Stimulated activated CD8-positive, alpha-beta memory T cell treated with anti-CD3 and anti-CD28 coated beads, Interleukin-7, amount 100 ng/mL, for 4 hours (primary cell): ENCODE measurements at places on chromosomes 11 and 22.

- no peak for DNase-seq
These were observed 31.1 kb upstream of the MMP7 start for GRCh38 chr11:102561636-102562035.

GRCh38 chr11:86630229-86630981 lies 42.0 kb downstream of the ME3 start:
- DNase-seq: no peak

DNA sequence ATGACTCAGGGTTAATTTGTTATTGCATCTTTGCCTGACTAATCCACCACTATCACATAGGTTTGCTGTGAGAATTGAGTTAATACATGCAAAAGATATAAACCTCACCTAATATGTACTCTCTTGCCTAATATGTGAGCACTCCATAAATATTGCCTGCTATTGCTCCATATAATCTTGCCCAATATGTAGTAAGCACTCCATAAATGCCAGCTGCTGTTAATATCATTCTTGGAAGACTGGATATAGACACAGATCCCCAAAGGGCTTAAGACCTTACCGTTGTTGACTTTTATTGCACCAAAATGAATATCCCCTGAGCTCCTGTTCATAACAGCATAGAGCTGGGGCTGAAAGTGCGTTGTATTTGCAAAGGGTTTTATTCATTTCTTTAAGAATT lies 27.0 kb upstream of the LRRC55 start:
- no peak for DNase-seq

- no peak for DNase-seq
These were observed 29.8 kb downstream of the LMO2 start for GRCh38 chr11:33861941-33862589.

GRCh38 chr11:10409207-10409661 lies 45.8 kb upstream of the AMPD3 start:
- no peak for DNase-seq

DNA sequence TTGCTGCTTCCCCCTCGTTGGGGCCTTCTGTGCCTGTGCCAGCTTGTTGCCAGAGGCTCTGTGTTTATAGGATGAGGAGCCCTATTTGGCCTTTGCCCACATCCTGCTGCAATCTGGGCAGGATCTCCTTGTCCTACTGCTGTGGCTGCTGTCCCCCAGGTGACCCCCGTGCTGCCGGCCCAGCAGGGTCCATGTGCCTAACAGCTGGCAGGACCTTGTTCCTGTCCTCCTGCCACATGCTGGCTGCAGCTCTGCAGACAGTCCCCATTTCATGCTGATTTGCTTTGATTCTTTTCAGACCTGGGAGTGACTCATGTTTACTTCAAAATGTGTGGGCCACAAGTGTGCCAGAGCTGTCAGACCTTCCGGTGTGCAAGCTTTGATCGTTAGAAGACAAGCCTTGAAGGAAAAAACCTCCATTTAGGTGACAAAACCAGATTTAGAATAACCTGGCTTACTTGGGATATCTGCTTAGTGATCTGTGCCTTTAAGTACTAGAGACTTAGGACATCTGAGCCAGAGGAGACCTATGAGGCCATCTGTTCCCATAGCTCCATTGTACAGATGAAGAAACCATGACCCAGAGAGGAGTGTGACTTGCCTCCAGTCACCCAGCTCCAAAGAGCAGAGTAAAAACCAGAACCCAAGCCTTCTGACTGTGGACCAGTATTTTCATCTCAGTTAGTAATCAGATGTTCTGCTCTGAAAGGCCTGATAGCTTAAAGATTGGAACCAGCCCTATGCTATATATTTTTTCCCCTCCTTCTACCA lies 11.1 kb downstream of the NAV2 start:
- peak; percentile 33 for DNase-seq

GRCh38 chr11:1236316-1237127 lies 13.7 kb downstream of the MUC5B start:
- DNase-seq: no peak

- DNase-seq: no peak
These were observed 34.3 kb downstream of the SCUBE1 start for GRCh38 chr22:43308836-43309235.

DNA sequence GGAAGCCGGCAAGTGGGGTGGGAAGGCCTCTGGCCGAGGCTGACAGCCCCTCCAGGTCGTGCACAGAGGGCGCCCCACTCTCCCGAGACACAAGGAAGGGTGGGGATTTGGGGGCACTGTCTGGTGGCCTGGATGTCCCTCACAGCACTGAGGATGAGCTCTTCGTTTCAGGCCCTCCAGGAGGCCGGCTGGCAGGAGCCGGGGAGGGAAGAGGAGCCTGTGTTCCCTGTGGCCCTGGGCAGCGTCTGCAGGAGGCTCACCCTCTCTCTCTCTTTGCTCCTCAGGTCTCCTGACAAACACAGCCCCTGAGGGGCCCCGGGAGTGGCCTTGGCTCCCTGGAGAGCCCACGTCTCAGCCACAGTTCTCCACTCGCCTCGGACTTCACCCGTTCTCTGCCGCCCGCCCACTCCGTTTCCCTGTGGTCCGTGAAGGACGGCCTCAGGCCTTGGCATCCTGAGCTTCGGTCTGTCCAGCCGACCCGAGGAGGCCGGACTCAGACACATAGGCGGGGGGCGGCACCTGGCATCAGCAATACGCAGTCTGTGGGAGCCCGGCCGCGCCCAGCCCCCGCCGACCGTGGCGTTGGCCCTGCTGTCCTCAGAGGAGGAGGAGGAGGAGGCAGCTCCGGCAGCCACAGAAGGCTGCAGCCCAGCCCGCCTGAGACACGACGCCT lies 1078.0 kb downstream of the BRD1 start:
- DNase-seq: no peak

DNA sequence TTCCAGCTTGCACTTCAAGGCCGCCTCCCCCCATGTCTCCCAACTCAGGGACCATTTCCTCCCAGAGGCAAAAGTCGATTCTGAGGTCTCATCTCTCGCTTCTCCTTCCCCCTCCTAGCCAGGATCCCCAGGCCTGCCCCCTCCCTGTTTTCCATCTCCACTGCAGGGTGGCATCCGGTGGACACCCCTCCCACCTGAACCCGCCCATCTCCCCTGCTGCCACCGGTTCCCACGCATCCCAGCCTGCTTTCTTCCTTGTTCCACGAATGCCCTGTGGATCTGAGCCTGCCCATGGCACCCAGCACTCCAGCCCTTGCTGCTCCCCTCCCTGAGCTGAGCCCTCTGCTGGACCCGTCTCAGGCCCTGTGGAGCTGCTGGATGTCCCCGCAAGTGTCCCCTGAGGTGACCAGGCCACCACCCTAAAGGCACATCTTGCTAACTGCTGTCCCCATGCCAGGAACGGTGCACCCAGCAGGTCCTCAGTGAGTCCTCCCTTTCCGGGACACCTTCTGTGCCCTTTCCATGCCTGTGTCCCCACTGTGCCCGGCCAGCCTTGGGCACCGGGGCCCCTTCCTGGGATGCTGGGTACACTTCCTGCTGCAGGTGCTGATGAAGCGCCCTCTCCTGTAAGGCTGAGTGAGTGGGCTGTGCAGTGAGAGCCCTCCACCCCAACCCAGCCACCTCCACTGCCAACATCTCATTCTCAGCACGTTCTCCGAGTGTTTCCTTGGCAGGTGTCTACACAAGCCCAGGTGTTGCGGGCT lies 936 bp downstream of the IL17REL start:
- DNase-seq: no peak

GRCh38 chr11:75637998-75638397 lies 30.8 kb downstream of the MAP6 start:
- no peak for DNase-seq

DNA sequence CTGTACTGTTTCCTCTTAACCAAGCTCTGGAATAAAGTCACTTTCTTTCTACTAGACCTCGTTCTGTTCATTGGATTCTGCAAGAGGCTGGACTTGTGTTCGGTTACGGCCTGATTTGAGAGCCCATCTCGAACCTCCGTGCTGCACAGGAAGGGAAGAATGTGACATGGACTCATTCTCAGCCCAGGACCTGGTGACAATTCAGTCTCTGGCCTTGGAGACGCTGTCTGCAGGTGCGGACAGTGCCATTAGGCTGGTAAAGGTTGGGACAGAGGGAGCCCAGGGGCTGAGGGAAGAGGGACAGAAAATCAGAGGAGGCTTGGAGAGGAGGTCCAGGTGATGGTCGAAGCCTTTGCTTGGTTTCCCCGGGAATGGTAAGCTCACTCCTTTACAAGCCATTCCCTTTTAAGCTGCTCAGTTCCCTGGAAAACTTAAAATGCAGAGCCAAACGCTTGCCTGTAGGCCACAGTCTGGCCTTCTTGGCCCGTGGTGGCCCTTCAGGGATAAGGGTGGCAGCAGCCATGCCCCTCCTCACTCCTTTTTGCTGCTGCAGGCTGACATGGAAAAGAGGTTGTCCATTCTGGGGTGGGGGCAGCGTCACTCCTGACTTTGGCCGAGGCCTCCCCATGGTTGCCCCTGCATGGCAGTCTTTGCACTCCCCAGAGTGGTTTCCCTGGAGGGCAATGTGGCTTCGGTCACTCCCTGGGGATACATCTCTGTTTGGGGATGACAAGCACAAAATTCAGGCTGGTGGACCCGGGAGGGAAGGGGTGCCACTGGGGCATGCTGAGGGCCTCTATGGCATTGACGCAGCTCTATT lies 52.3 kb downstream of the SHISAL1 start:
- DNase-seq: no peak

- DNase-seq: no peak
These were observed 1008.0 kb downstream of the FAM181B start for GRCh38 chr11:81725701-81726100.

DNA sequence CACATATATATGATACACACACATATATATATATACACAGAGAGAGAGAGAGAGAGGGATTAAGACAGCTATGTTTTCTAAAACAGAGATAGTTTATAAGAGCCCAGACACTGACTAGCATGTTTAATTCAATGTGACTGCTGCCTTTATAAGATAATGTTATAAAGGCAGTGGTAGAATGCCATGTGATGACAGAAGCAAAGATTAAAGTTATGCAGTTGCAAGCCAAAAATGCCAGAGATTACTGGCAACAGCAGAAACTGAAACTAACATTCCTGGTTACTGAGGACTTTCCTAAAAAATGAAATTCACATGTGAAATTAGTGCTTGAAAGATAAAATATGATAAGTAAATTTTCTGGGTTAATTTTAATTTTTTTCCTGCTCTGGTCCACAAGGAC lies 1888.9 kb downstream of the LRRC4C start:
- no peak for DNase-seq

- DNase-seq: no peak
These were observed at the start of gene CRYAB for GRCh38 chr11:111911563-111912401. TSS of gene CRYAB (minus strand) at chr11:111911770. CDS start at chr11:111911724, 46 bp downstream.

DNA sequence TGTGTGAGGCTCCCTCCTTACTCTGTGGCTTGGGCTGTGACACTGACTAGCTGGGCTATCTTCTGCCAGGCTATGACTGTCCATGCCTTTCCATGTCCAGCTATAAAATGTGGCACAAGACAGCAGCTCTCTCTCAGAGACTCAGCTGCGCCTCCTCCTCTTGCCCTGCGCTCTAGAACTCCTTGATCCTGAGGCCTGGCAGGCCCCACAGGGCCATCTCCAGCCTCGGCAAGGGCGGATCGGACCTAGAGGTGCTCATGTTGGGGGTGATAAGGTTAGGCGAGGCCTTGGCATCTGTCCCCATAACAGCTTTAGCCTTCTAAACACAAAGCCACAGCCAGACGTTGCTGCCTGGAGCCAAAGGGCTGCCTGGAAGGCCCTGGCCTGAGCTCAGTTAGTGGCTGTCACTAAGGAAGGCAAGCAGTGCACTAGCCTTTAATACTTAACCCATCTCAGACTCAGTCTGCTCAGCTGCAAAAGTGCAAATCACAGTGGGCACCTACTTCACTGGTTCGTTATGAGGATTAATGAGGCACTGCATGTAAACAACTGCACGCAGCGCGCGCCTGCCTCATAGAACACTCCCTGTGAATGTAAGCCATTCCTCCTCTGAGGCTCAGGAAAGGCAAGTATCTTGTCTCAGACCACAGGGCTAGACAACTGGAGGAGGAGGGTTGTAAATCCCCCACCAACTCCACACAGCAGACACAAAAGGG lies 1.2 kb downstream of the GUCD1 start:
- no peak for DNase-seq

DNA sequence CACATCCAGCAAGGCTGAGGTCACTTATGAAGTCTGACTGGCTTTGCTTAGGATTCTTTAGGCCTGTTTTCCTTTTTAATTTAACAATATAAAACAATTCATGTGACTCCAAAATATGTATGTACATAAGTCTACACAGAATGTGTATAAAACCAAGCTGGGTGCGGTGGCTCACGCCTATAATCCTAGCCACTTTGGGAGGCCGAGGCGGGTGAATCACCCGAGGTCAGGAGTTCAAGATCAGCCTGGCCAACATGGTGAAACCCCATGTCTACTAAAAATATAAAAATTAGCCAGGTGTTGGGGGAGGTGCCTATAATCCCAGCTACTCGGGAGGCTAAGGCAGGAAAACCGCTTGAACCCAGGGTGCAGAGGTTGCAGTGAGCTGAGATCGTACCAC lies 83.1 kb downstream of the SHANK2 start:
- no peak for DNase-seq

- no peak for DNase-seq
These were observed 77.1 kb downstream of the MIAT start for GRCh38 chr22:26734339-26735018.

DNA sequence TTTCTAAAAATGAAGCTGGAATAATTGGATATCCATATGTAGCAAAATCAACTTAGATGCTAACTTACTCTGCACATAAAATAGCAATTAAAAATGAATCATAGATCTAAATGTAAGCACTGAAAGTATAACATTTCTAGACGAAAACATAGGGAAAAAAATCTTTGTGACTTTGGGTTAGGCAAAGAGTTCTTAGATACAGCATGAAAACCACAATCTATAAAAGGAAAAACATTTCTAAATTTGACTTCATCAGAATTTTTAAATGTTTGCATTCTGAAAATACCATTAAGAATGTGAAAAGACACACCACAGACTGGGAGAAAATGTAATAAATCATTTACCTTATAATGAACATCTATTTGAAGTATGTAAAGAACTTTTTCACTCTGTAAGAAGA lies 128.8 kb downstream of the APIP start:
- no peak for DNase-seq

- no peak for DNase-seq
These were observed 21.9 kb downstream of the SERPINH1 start for GRCh38 chr11:75583718-75584658.

- DNase-seq: peak; percentile 51
These were observed 61.8 kb downstream of the UBASH3B start for GRCh38 chr11:122717264-122717867.

DNA sequence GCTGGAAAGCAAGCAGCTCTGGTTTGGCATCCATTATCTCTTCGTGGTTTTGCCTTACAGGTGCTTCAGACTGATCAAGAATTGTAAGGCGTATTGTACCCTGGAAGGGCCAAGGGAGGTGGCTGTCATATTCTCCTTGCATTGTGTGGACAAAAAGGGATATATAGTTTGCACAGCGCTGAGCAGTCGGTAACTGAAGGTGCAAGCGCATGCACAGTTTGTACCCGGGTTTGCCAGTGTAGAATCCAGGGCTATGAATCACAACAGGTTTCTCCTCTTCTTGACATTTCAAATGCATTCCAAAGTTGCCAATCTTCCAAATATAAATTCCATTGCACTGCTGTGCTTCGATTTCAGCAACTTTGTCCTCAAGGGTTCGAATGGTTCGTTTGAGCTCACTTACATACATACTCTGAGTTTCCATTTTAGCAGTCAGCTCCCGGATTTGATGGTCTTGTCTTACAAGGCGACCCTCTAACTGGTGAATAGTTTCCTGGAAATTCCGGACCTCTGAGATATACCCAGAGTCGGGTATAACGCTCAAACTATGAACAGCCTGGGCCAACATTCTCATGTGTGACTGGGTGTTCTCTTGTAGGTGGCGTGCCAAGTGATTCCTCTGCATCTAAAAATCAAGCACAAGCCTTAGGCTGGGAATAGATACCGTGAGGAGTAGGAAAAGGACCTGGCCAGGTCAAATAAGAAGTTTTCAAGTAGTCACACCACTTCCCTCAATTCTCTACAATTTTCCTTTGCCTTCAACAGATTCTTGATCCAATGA lies 19.9 kb downstream of the TRAF6 start:
- DNase-seq: no peak
